Effector memory CD4-positive, alpha-beta T cell (primary cell): ENCODE measurements at places on chromosomes 3 and 15.

DNA sequence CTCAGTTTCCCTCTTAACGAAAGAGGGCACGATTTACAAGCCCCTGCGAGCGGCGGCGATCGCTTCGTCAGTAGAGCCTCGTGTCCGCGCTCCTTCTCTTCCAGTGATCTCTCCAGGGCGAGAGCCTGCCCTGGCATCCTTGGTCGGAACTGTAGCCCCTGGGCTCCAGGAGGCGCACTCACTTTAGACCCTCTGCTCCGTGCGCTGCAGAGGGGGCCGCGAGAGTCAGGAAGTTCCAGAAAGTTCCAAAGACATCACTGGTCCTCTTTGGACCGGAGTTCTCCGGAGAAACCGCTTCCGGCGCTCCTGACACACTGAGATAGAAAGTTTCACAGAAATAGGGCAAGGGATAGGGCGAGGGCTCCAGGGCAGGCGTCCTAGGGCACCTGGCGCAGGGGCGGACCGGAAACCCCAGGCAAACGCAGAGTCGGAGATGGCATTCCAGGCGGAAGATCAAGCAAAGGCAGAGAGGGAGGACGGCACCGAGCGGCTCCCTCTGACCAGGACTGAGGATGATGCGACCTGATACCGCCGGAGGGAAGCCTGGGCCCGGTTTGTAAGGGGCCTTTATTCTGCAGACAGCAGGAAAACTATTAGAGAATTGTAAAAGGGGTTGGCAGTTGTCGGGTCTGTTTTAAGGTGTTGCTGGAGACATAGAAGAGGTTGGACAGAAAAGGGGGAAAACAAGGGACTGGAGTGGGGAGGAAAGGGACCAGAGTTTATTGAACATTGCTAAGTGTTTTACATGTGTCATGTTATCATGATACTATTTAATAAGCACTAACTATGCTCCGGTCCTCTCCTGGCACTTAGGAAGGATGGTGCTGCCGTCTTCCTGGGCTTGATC lies 1.3 kb upstream of the CPEB1 start:
- H3K4me1 ChIP-seq = peaks cover 21% of the 10 kb centered on the region
- no peak for DNase-seq
- peaks cover 19% of the 10 kb centered on the region for H3K27me3 ChIP-seq
- H3K27ac ChIP-seq = no peak overlapping the region

GRCh38 chr15:70268698-70269251 lies 171.1 kb upstream of the TLE3 start:
- no peak for DNase-seq
- H3K4me3 ChIP-seq = no peak overlapping the region
- H3K27me3 ChIP-seq = no peaks in the 10 kb centered on the region
- no peaks in the 10 kb centered on the region for H3K4me1 ChIP-seq

DNA sequence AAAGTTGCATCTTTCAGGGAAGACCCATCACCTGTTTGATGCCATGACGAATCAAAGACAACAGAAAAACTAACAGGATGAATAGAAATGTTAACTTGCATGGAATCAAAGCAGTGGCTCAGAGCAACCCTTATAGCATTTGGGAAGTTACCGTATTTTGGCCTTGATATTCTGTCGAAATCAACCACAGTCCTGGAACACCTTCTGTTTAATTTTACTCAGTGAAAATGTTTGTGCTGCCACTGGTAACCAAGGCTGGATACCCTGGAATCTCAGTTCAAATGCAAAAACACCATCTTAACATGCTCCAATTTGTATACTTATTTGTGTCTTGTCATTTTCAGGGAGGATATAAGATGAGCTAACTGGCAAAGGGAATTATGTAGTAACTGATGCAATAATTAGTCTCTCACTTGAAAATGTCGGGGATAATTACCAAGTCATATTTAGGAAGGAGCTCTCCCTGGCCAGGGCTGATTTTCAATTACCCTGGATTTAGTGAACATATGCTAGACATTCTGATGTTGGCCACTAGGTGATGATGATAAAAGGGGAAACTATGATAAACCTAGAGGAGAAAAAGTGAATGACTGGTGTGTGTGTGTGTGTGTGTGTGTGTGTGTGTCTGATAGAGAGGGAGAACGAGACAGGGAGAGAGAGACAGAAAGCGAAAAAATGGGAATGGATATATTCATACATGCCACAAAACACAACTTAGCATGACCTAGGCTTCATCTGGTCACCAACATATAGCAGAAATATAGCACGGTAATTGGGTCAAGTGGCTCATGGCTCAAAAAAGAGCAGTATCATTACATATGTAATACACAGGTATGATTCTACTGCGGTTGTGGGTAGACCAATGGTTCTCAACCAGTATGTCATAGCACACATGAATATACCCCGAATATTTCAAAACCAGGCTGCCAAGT lies 19.0 kb upstream of the PRICKLE2 start:
- H3K4me1 ChIP-seq = no peaks in the 10 kb centered on the region
- no peak for DNase-seq
- no peak overlapping the region for H3K4me3 ChIP-seq
- H3K36me3 ChIP-seq = no peaks in the 10 kb centered on the region
- H3K27me3 ChIP-seq = no peaks in the 10 kb centered on the region

GRCh38 chr3:117150628-117151027 lies 441.0 kb downstream of the TUSC7 start:
- no peak for DNase-seq
- no peaks in the 10 kb centered on the region for H3K36me3 ChIP-seq
- no peaks in the 10 kb centered on the region for H3K27me3 ChIP-seq
- no peak overlapping the region for H3K27ac ChIP-seq

GRCh38 chr3:113623324-113623723 lies 73.1 kb downstream of the USF3 start:
- H3K36me3 ChIP-seq = peaks cover 65% of the 10 kb centered on the region
- H3K4me3 ChIP-seq = no peak overlapping the region
- no peak for DNase-seq
- H3K4me1 ChIP-seq = no peaks in the 10 kb centered on the region

DNA sequence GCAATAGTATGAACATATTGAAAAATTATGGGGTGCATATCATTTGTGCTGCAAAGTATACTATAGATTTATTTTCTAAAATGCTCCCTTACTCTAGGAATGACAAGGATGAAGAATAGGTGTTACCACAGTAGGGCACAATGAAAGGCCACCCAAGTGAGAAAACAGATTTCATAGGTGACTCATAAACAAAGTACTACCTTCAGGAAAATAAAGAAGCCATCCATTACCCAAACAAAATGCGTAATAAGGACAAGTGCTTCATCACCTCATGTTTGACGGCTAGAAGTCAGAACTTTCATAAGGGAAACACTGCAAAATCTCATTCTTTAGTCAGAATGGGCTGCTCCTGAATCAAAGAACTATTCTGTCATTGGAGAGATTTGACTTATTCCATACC lies 116.6 kb downstream of the MFSD1 start:
- no peak overlapping the region for H3K4me3 ChIP-seq
- no peak overlapping the region for H3K27ac ChIP-seq
- H3K36me3 ChIP-seq = no peaks in the 10 kb centered on the region
- no peaks in the 10 kb centered on the region for H3K27me3 ChIP-seq
- no peaks in the 10 kb centered on the region for H3K4me1 ChIP-seq
